Islet precursor cell (in vitro differentiated cells): ENCODE measurements at places on chromosomes 11 and 22.

DNA sequence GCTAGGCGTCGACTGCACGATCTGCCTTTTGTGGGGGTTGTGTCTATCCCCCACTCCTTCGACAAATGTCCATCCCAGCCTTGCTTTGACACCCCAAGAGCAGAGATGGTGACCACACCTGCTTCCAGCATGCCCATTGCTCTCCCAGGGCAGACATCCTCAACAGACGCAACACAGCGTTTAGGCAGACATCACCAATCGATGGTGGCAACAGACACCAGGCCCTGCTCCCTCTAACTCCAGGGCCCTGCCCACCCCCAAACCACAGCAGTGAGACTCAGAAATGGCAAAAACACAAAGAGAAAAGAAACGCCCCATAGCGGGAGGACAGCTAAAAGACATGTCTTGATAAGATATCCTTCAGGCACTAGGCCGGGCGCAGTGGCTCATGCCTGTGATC, 150.9 kb downstream of the CRYBB2 start:
- DNase-seq = no peak

- DNase-seq = no peak
Measured at GRCh38 chr11:126496576-126497337, 141.3 kb downstream of the ST3GAL4 start.

DNA sequence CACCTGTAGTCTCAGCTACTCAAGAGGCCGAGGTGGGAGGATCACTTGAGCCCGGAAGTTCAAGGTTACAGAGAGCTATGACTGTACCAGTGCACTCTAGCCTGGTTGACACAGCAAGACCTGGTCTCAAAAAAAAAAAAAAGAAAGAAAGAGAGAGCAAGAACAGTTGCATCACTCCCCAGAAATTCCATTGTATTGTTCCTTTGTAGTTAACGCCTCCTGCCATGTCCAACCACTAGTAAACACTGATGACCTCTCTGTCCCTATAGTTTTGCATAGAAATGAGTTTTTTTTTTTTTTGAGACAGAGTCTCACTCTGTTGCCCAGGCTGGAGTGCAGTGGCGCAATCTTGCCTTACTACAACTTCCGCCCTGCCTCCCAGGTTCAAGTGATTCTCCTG, 10.8 kb downstream of the PATL1 start:
- no peak for DNase-seq

GRCh38 chr11:128874427-128874826, 7.3 kb upstream of the KCNJ1 start:
- DNase-seq = no peak

DNA sequence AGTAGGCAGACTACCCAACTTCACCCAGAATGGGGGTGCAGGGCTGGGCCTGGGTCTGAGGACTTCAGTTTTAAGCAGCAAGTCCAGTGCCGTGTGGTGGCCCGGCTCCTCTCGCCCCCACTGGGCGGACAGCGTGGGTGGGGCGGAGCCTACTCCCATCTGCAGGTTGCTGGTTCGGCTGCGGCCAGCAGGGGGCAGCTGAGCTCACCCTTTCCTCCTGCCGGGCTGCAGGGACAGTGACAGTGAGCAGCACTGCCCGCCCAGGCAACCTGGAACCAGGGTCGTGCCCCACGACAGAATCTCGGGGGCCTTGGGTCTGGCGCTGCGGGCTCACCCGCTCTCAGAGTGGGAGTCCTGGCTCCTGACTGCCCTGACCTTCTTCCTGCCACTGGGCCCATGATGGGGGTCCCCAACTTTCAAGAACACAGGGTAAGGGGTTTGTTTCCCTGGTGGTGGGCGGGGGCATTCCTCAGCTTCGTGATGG, 6.2 kb upstream of the NEAT1 start:
- DNase-seq = peak; percentile 95

GRCh38 chr22:47691152-47691895, 928.9 kb downstream of the TBC1D22A start:
- DNase-seq = peak; percentile 36

GRCh38 chr11:29751618-29752017, 265.2 kb downstream of the KCNA4 start:
- DNase-seq = no peak

DNA sequence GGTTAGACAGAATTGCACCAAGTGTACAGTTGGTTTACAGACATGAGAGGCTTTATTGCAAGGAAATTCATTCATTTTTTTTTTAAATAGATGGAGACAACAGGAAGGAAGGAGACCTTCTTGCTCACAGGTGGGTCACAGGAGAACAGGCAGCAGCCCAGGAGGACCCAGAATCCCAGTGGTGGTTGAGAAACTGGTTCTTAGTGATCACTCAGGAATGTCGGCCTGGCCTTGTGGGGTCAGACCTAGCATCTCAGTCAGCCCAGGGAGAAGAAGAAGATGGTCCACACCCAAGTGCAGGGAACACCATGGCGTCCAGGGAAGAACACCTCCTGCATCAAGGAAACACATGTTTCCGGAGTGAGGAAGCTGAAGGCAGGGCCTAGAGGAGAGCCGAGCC, 849 bp downstream of the KRTAP5-11 start:
- no peak for DNase-seq

- DNase-seq = no peak
Measured at GRCh38 chr11:64686466-64687170, 36.4 kb downstream of the NRXN2 start.

GRCh38 chr11:101583251-101584128, at the start of gene TRPC6:
TRPC6 (minus strand) TSS chr11:101584007; CDS start chr11:101583503, 504 bp downstream.
- DNase-seq = peak; percentile 74

GRCh38 chr11:69467196-69467595, 14.3 kb upstream of the LINC01488 start:
- DNase-seq = no peak

GRCh38 chr11:83222499-83222898, 29.0 kb downstream of the ANKRD42 start:
- no peak for DNase-seq

DNA sequence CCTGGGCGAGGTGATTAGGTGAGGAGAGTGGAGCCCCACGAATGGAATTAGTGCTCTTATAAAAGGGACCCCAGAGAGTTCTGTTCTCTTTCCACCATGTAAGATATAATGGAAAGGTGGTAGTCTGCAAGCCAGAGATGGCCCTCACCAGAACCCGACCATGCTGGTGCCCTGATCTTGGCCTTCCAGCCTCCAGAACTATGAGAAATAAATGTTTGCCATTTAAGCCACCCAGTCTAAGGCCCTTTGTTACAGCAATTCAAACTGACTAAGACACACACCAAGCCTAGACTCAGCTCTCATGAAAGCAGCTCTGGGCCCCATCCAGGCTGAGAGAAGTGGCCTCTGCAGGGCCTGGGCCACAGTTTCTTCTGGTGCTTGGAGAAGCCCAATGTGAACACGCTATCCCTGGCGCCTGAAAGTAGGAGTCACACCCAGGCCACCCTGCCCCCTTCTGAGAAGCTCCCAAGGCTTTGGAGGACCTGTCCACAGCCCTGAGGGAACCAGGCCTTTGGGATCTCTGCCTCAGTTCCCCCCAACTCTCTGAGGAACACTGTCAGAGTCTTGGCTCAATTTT, 35.3 kb upstream of the LYVE1 start:
- DNase-seq = peak; percentile 26

DNA sequence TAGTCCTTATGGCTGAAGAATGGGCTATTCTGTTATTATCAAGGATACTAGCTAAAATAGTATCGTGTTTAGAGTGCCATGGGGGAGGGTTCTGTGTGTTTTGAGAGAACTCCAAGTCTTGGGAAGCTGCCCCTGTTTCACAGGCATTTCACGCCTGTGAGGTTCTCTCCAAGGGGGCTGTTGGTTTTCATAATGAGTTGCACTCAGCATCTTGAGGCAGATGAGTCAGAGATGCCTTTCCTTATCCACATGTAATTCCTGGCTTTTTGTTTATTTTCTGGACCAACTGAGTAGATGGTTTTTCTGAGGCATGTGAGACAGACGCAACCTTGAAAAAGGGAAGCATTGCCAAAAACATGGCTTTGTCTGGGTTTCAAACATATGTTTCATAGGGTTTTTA, 203.7 kb downstream of the ARHGAP42 start:
- DNase-seq = peak; percentile 79

- no peak for DNase-seq
Measured at GRCh38 chr11:32451808-32452207, 16.5 kb upstream of the WT1 start.

DNA sequence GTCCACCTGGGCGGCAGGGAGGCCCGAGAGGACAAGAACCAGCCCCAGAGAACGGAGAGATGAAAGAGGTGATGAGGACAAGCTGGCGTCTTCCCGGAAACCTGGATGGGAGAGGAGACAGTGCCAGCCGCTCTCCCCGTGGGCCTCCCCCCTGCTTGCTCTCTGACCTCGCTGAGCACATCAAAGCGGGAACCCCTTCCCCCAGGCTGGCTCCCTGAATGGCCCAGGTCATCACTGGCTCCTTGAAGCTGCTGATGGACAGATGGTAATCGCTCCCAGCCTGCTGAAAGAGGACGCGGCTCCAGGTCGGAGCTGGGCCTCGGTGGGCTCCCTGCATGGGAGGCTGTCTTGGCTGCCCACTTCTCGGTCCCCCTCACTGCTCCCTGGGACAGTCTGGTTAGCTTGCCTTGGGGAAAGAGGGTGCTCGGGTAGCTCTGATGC, 18.4 kb downstream of the RPUSD4 start:
- DNase-seq = no peak

- DNase-seq = no peak
Measured at GRCh38 chr11:110187731-110188130, 94.5 kb downstream of the ZC3H12C start.

- no peak for DNase-seq
Measured at GRCh38 chr22:37358386-37358785, 68.9 kb downstream of the ELFN2 start.

DNA sequence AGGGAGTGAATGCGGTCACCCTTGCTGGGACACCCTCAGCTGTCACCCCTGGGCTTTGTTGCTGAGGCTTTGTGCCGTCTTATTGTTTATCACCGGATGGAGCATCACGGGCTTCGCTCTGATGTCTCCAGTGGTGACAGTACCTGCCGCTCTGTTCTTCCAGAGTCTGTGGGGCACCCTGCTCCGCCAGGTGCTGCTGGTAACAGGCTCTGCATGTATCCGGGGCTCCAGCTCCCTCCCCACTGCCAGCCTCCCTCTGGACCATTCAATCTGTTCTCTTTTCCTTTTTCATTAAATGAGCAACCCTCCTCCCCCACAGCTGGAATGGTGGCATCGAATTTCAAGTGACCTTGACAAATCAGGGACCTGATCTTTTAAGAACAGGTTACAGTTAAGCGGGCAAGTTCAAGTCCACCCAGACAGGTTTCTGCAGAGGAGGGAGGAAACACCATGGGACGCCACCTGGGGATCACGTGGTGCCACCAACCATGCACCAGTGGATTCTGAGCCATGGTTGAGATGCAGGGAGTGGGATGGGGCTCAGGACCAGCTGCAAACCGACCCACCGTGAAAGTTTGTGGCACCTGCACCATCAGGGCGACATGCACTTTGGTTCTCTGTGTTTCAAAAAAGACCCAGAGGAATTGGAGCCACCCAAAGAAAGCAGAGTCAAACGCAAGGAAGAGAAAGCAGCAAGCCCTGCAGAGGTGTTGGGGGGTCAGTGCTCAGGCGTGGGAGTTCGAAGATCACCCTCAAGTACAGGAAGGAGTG, 89.3 kb downstream of the BCR start:
- no peak for DNase-seq

DNA sequence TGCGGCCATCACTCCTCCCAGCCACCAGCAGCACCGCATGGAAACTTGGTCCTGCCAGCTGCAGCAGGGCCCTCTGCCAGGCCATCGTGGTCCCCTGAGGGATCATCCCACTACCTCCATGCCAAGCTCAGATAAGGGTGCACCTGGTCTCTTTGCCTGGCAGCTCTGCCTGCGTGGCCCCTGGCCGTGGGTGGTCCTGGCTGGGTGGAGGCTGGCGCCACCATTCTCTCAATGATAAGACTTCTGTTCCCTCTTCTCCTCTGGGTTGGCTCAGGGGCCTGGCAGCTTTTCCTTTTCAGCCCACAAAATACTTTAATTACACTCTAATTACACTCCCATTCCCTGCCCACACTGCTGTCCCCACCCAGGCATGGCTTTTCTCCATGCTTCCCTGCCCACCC, 26.8 kb upstream of the TSKU start:
- no peak for DNase-seq

- DNase-seq = peak; percentile 66
Measured at GRCh38 chr11:57791321-57792059, 29.9 kb downstream of the CTNND1 start.

DNA sequence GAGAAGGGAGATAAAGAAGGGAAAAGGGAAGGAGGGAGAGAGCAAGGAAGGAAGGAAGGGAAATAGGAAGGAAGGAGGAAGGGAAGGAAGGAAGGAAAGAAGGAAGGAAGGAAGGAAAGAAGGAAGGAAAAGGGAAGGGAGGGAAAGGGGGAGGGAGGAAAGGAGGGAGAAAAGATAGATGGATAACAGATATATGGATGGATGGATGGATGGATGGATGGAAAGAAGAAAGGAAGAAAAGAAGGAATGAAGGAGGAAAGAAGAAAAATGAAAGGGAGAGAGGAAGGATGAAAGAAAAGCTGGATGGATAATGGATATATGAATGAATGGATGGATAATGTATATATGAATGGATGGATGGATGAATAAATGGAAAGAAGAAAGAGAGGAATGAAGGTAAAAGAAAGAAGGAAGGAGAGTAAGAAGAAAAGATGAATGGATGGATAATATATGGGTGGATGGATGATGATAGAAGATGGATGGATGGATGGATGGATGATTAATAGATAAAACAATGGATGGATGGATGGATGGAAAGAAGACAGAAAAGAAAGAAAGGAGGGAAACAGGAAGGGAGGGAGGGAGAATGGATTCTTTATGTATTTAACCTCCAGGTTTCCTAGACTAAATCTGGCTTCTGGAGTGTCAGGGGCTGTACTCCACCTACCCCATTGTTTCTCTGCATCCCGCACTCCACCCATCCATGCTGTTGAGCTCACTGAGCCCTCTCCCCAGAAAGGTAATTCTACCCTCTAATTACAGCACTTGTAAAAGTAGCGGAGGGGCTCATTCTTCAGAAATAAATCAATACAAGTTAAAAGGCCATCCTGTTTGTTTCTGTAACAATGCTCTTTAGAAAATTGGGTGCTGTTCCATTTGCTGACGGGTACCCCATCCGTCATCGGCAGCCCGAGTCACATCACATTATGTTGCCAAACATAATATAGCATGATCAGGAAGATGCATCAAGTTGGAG, 506.1 kb downstream of the MIAT start:
- DNase-seq = no peak

DNA sequence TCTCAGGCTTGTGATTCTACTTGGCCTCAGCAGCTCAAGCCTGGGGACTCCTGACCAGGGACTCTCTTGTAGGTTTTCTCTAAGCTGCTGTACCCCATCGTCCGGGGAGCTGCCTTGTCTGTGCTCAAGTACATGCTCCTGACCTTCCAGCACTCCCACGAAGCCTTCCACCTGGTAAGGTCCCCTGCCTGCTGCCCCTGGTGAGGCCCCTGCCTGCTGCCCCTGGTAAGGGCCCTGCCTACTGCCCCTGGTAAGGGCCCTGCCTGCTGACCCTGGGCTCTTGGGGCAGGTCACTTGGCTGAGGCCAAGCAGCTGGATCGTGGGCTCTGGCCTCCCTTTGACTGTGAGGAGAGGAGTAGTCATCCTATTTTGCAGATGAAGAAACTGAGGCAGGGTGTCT, 11.3 kb downstream of the USP35 start:
- no peak for DNase-seq
